ENCODE measurements at places on chromosomes 1 and 21.

GRCh38 chr1:154873321-154873950, 3.4 kb upstream of the KCNN3 start:
- no peak for DNase-seq

DNA sequence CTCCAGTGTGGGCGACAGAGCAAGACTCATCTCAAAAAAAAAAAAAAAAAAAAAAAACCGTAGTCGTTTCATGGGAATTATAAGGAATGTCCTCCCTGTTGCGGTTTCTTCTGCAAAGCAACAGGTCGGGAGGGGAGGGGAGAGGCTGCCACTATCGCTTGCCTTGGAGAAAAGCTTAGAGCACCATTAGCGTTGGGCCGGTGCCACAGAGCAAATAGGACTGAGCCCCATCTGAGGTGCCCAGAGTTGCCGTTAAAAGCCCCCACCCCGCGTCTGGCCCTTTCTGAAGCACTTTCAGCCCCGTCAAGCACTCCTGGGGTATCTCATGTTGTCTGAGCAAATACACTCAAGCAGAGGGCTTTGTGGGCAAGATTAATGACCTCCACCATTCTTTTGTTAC, 2.2 kb downstream of the RIPPLY3 start:
- DNase-seq: no peak

DNA sequence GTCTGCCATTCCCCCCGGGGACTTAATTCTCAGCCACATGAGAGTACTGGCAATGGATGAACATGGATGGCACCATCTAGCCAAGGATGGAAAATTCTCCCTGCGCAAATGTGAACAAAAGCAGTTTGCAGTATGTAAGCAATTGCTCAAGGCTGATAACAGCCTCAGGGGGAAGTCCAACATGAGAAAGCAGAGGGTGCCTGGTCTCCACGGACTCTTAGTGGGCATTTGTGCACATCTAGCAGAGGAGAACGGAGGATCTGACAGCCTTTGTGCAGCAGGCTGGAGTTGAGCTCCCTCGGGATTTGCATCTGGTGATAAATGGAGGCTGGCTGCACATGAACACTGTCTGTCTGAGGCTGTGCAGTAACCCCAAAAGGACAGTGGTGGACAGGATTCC, 13.9 kb upstream of the OLIG1 start:
- DNase-seq: no peak

- no peak for DNase-seq
Observed at GRCh38 chr1:179817789-179818188, 59.8 kb downstream of the TOR1AIP2 start.

GRCh38 chr1:222392556-222392955, 155.3 kb downstream of the HHIPL2 start:
- no peak for DNase-seq

GRCh38 chr1:58815686-58816071, 31.8 kb upstream of the JUN start:
- no peak for DNase-seq

- DNase-seq: peak; percentile 2
Observed at GRCh38 chr1:228830954-228831481, 95.7 kb downstream of the RHOU start.

GRCh38 chr1:41812051-41812450, 106.7 kb downstream of the HIVEP3 start:
- peak; percentile 57 for DNase-seq

GRCh38 chr21:42252325-42252654, 33.4 kb downstream of the ABCG1 start:
- DNase-seq: no peak

DNA sequence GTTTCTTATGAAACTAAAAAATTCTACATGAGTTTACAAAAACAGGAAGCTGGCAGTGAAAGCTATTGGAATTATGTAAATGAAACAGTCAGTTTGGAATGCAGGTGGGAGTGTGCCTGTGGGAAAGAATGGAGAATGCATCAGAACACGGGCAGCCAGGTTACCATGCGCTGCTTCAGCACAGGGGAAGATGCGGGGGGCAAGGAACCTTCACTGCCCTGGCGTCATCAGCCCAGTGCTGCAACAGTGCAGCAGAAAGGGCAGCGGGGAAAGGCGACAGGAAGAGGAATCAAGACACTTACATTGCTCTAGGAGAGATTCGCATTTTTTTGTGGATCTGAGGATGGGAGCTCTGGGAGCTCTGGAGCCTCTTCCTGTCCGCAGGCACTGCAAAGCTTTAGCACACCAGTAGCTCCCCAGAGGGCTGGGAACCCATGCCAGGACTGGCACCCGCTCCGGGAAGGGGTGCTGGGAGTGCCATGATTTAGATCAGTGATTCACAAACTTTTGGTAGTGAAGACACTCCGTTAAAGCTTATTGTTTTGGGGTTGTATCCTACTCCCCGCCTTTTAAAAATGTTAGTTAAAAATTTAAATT, 64.1 kb upstream of the WDR26 start:
- DNase-seq: no peak

- no peak for DNase-seq
Observed at GRCh38 chr1:25973610-25974321, 24.1 kb downstream of the PAFAH2 start.

- no peak for DNase-seq
Observed at GRCh38 chr21:16239659-16240265, 510.0 kb downstream of the USP25 start.

DNA sequence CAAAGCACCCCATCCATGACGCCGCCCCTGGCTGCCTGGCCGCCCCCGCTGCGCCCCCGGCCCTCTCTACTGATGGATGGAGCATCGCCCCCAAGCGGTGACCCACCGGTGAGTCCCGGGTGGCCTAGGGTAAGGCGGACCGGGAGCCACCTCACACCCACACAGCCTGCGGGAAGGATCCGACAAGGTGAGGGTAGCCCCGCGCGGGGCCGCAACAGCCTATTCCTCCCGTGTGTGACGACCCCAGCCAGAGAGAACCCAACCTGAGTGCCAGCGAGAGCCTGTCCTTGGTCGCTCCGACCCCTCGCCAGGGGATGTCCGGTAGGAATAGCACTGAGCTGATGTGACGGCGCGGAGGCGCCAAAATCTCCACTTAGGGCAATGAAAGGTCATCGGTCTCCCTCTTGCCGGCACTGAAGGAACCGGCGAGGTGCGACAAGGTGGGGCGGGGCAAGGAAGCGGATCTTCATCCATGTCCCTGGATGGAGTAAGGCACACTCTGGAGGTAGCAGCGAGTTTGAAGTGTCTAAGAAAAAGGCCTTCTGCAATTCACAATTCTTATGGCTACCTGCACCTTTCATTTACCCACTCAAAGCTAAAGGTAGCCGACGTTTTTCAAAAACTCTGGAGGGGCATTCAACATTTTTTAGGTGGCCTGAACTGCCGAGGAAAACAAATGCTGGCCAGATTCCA, 19.7 kb upstream of the CHIA start:
- no peak for DNase-seq

GRCh38 chr1:230327892-230328284, 98.2 kb downstream of the PGBD5 start:
- DNase-seq: peak; percentile 3

DNA sequence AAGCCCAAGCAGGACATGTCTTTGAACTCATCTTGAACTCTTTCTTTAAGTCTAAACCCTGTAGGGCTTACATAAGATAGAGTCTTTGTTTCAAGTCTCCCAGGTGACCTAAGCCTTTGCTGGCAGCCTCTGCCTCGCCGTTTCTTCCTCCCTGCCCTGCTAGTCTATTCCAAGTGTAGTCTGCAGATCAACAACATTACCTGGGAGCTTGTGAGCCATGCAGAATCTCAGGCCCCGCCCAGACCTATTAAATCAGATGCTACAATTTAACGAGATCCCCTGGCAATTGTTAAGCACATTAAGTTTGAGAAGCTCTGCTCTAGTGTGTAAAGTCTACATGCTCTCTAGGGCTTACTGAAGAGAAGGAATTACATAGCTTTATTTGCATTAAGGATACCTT, 271.6 kb downstream of the PBX1 start:
- no peak for DNase-seq

DNA sequence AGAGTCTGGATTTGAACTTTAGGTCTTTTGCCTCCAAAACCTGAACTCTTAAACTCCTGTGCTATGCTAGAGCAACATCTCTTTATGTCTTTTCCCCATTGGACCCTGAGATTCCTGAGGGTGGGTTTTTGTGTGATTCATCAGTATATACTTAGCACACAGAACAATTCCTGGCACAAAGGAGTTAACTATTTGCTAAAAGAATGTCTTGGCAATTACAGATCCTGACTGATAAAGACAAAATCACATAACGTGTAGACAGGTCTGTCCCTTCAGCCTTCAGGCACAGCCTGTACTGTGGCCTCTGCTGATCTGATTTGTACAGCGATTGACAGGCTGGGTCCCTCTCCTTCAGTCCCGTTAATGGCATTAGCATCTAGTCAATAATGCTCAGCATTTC, 162.4 kb upstream of the BEND5 start:
- no peak for DNase-seq

- peak; percentile 46 for DNase-seq
Observed at GRCh38 chr1:218377143-218377660, 32.1 kb downstream of the TGFB2 start.

DNA sequence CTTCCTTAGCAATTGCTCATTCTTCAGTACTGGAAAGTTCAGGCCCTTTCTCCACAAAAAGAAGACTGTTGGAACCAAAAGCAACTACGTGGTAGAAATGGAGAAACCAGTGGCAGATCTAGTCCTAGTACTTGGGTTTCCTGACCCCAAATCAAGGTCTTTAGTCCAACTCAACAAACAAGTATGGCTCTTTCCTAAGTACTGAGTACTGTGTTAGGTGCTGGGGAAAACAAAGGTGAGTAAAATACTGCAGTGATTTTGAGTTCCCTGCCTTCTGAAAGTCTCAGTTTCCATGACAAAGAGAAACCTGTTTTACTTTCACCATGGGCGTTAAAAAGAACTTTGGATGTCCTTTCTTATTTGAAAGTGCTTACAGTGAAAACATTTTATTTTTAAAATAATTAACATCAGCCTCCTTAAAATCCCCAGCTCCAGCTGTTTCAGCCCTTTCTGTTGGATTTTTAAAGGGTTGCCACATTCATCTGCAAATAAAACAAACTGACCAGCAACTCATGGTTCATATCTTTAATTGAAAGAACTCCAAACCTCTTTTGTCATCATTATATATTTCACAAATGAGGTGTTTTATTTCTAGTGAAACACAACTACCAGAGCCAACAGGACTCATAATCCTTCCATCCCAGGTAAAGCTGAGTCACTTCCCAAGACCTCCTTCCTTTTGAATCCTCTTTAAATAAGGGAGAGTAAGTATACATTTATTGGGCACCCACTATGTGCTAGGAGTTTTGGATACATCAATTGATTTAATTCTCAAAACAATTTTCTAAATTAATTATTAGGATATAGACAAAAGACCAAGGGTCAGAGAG, 35.4 kb downstream of the PLPP3 start:
- DNase-seq: no peak

DNA sequence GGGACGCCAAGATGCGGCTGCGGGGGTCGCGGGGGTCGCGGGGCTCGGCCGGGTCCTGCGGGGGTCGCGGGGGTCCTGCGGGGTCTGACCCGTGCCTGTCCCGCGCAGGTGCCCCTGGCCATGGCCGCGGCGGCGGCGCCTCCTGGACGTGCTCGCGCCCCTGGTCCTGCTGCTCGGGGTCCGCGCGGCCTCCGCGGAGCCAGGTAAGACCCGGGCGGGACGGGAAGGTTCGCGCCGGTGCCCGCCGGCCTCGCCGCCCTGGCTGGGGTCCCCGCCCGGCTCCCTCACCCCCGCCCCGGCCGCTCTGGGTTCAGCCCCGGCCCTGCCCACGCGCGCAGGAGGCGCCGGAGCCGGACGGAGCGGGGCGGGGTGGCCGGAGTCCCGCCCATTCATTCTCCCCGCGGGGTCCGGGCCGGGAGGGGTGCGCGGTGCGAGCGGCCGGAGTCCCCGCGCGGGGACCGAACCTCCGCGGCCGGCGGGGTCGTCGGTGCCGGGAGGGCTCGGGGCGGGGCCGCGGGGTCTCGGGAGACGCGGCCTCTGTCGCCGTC, 380 bp downstream of the COL18A1 start:
- no peak for DNase-seq

- DNase-seq: no peak
Observed at GRCh38 chr21:25298512-25299491, 308.5 kb downstream of the MRPL39 start.

- DNase-seq: no peak
Observed at GRCh38 chr1:225254676-225255075, 173.2 kb downstream of the LBR start.

DNA sequence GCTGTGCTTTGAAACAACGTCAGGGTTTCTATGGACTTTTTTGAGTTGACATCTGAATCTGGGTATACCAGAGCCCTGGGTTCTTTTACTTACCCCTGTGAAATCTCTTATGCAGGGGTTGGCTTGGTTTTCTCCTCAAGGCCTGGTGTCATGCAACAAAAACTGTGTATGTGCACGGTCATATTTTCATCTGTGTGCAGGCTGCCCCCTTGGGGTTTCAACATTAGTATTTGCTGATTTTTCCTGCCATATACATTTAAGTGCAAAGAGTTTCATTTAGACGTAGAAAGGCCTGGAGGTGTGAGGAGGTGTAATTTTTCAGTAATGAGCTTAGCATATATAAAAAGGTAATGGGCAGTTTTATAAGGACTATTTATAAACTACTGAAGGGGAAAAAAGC, 22.0 kb upstream of the ZBTB18 start:
- DNase-seq: no peak

DNA sequence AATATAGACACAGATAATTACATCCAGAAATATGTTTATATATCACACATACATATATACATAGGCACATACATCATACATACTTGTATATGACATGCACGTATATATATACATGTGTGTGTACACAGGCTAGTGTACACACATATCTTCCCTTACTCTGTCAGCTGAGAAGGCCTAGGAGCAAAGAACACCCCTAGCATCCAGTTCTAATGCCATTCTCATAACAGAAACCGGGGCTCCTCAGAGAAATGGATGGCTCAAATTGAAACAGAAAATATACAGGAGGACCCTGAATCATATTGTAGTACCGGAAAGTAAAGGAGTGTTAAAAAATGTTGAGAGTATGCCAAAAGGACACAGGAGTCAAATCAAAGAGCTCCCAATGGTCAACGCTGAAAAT, 19.7 kb upstream of the HYI start:
- DNase-seq: no peak

DNA sequence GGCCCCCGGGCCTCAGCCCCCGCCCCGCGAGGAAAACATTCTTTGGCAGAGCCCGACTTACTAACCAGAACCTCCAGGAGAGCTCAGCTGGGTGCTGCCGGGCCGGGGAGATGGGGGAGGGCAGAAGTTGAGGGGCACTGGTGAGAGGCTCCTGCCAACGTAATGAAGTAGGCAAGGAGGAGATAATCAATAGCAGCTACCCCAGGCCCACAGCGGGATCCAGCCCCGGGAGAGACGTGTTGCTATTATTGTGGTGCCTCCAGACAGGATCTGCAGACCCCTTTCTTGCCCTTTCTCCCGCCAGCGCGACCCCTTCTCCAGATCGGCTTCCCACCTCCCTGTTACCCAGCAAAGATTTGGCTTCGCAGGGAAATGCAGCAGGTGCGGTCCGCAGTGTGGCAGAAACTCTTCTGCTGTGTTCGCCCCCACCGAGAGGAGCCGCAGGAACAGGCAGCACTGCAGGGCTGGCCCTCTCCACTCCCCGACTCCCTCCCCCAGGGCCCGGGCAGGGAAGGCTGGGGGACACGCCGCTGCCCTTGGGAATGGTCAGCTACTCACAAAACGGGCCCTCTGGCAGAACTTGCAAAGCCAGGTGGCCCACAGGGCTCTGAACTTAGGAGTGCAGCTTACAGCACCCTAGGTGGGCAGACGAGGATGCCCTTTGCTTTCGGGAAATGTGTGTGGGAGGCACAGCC, 1.5 kb upstream of the KCNA2 start:
- DNase-seq: no peak

GRCh38 chr1:119859647-119860046, 36.7 kb downstream of the ADAM30 start:
- DNase-seq: no peak

GRCh38 chr1:212782422-212783154, 9.0 kb downstream of the NSL1 start:
- DNase-seq: peak; percentile 20
